Naive thymus-derived CD4-positive, alpha-beta T cell (primary cell): ENCODE measurements at places on chromosomes 2 and 18.

DNA sequence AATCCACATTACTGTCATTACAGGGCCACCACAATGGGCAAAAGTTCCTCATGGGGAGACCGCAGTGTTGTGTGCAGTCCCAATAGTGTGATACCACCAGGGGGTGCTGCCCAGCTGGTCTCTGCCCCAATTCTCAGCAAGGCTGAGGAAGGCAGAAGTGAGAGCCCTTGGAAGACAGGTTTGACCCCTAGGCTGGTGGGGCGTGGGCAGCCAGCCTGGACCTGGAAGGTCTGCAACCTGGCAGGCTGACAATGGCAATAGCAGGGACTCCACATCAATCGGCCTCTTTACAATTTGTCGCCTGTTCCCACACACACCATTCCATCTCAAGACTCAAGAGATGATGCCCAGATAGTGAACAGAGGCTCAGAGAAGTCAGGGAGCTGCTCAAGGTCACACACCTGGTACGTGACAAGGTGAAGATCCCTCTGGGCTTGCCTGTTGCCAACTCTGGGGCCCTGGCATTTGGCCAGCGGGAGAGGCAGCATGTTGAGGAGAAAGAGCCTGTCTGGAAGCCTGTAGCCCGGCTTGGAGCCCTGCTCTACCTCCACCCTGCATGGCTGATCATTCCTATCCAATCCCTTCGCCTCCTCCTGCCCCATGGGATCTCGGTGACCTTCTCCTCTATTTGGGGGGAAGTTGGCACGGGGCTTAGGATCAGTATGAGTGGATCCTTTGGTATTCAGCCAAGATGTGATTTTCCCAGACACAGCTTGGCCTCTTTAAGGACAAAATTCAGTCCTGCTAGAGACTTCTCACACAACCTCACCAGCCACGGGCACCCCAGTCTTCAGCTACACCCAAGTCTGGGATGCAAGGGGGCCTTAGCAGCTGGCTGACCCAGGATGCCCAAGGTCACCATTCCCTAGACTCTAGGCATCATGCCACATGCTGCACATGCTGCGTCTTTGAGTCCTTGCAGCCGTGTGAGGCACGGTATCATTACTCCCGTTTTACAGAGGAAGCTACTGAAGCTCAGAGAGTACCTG, 2.9 kb upstream of the ATOH8 start:
- DNase-seq = no peak

DNA sequence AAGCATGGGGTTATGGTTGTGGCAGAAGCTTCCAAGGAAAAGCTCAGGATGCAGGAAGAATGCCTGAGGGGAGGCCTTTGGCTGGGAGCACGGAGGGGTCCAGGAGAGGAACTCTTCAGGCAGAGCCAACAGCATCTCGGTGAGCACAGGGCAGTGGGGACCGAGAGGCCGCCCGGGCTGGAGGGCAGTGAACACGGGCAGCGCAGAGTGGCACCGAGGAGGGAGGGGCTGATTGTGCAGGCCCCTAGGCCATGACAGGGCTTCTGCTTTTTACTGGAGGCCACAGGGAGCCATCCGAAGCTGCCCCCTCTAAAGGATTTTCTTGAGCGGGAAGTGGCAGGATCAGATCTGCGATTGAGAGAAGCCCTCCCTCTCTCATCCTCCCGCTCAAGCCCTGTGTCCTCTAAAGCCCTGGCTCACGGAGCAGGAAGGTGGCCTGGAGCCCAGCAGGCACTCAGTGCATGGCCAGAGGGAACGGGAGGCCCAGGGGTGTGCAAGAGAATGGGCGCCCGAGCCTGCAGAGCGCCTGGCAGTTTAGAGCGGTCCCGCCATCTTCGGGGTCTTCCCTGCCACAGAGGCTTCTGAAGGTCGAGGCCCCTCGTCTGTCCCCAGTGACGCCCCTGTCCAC, 110.0 kb upstream of the STON1 start:
- DNase-seq = no peak

- DNase-seq = no peak
These were observed 138.1 kb downstream of the SEPTIN10 start for GRCh38 chr2:109475531-109476210.

- DNase-seq = no peak
These were observed 52.2 kb upstream of the UGP2 start for GRCh38 chr2:63789338-63790020.

- no peak for DNase-seq
These were observed 344.8 kb downstream of the MTX2 start for GRCh38 chr2:176614049-176614448.
